ENCODE measurements at places on chromosomes 2 and 18. TPM values are rescaled to one million over a fixed set of nuclear protein-coding genes. Genes with fewer than 3 reads are reported as not detected.

- no peaks in the 10 kb centered on the region for H3K4me1 ChIP-seq
- no peaks in the 10 kb centered on the region for H3K36me3 ChIP-seq
- no peak overlapping the region for H3K27ac ChIP-seq
- DNase-seq, result no peak
Observed at GRCh38 chr18:63292831-63293683, 26.5 kb downstream of the BCL2 start.

DNA sequence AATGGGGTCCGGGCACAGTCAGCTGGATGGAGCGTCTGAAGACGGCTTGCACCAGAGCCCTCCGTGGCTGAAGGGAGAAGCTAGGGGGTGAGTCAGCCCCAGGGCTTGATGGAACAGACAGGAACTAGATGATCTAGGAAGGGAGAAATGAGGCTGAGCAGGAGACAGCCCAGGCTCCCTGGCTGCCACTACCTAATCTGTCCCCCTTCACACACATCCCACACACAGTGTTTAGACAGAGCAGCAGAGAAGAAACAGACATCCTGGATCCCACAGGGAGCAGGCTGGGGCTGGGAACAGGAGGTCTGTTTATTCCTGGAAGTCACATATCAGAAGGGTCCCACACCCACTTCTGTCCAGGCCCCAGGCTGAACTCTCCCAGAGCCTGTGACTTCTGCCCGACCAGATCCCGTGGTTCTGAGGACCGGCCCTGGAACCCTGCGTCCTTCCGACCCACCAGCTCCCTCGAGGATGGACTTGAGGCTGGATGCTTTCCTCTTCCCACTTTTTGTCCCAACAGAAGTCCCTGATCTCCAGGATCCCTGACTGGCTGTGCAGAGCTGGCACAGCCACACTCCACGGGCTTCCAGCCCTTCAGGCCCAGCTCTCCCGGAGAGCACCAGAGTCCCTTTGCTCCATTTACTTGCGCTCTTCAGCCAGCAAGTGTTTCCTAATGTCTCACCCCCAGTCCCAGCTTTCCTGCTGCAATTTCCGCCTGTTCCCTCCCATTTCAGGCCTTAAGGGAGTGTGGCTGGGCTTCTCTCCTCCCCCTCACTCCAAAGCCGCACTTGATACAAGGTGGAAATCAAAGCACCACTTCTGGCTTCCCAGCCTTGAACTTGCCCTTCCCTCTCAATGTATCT lies 1.5 kb upstream of the GPBAR1 start:
- no peaks in the 10 kb centered on the region for H3K27me3 ChIP-seq
- no peak overlapping the region for H3K4me3 ChIP-seq
- peaks cover 12% of the 10 kb centered on the region for H3K4me1 ChIP-seq
- peak overlapping the region; percentile 21 for H3K27ac ChIP-seq
- H3K36me3 ChIP-seq, result peaks cover 24% of the 10 kb centered on the region

Gene SLC8A1
- 57.0 TPM for total RNA-seq

Gene ST8SIA5
- not detected for total RNA-seq

Gene ERCC3
- total RNA-seq, result 40.0 TPM

Gene DSC3
- under 0.01 TPM for total RNA-seq

All from IMR-90 (cell line).